ENCODE measurements at places on chromosomes 16 and 17. TPM values are rescaled to one million over a fixed set of nuclear protein-coding genes. Genes with fewer than 3 reads are reported as not detected.

Gene MFAP4
- not detected for total RNA-seq

Gene PIGS
- 59.7 TPM for total RNA-seq

Gene CWC25
- total RNA-seq: 69.5 TPM

DNA sequence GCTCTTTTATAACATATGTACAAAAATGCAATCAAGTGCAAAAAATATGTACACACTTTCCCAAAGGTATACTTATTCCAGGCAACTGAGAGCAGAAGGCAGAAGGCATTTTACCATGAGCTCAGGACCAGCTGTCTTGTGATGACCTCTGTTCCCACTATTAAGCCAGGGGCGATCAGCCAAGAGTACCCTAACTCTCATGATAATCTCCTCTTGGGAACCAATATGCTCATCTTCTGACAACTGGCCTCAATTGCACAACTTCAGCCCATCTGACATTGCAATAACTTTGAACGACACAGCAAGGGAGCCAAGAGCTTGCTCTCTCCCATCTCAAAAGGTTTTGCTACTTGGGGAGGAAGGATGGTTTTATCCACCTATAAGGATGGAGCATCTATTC is 471.9 kb downstream of the HS3ST3B1 start:
- no peak for DNase-seq

DNA sequence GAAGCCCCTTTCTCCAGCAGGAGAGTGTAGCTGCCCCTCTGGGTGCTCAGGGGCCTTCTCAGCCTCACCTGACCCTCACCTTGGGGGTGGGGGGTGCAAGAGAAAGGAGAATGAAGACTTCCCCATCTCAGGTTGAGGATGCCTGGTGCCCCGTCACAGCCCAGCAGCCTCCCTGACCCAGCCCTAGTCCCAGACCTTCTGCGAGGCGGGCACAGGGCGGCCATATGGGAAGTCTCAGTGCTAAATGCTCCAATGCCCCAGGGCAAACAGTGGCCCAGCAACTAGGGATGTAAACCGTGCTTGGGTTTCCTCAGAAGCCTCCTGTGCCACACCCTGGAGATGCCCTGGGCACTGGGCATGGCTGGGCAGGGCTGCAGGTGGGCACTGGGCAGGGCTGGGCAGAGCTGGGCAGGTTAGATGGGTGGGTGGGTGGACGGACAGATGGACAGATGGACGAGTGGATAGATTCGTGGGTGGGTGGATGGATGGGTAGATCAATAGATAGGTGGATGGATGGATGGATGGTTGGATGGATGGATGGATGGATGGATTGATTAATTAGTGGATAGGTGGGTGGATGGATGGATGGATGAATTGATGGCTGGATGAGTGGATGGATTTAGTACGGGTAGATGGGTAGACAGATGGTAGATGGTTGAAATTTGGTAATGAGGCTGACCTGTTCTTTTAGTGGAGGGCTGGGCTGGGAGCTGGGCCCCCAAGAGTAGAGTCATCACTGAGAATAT is 16.8 kb downstream of the TPSD1 start:
- no peak for DNase-seq

DNA sequence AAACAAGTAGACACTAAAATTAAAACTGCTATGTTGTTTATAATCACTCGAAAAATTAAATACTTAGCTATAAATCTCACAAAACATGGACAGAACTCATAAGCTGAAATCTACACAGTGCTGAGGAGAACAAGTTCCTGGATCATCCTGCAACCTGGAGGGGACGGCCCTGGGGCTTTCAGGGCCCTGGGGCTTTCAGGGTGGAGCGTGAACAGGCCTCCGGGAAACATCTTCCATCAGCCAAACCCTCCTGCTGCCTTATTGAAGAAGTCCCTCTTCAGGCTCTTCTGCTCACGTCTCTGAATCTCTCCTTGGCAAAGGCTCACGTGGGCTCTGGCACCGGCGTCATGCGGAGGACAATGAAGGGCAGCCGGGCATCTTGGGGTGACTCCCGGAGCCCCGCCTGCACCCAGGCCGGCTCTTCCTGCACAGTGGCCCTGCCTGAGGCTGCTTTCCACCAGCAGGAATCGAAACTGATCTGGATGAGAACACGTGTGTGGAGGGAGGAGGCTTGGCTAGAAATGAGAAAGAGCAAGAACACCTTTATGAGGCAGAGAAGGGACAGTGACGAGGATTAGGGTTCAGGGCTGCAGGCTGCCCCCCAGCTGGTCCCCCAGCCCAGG is 127.3 kb downstream of the CDRT15L2 start:
- no peak for DNase-seq

DNA sequence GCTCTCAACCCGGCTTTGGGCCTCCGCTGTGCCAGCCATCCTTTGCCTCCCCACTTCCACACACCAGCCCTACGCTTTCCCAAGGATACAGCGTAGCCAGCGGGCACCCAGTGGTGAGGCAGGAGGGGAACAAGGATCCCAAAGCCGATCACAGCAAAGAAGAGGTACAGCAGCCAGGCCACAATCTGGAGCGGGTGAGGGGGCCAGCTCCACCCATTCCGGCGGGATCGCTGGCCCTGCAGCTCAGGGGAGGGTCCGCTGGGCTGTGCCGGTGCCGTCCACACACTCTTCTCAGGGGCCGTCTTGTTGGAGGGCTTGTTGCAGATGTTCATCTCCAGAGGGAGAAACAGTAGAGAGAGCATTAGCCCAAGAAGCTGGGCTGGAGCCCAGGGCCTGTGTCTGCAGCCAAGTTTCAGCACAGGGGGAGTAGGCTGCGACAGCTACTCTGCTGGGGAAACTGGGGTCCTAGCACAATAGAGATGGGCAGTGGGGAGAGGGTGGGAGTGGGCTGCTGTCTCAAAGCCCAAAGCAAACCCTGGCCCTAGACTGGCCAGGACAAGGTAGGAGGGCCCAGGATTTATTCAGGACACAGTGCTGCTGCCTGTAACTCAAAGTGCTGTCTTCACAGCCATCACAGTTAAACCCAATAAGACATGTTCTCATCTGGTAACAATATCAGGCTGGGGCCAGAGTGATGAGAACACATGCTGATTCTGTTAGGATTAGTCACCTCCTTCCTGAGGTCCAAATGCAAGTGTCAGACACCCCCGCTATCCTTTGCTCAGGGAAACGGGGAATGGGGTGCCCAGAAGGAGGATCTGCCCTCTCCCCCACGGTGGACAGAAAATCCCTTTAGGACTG is 9.9 kb downstream of the ZDHHC1 start:
- DNase-seq: no peak

DNA sequence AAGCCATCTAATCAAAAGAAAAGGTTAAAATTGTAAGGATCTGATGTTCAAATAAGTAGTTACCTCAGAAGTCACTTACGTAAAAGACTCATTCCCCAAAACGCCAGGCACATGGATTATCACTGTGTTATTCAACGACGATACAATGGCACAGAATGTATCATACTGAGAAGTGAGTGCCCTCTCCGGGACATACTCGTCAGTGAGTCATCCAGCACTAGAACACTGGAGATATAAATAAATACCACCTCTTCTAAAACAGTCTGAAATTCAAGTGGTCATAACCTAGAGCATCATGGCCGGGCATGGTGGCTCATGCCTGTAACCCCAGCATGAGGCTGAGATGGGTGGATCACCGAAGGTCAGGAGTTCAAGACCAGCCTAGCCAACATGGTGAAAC is 24.9 kb downstream of the USP31 start:
- DNase-seq: no peak

- no peak for DNase-seq
Measured at GRCh38 chr16:64089697-64090096, 1032.2 kb downstream of the CDH11 start.

- DNase-seq: no peak
Measured at GRCh38 chr16:58160855-58161254, 31.7 kb upstream of the CFAP20 start.

DNA sequence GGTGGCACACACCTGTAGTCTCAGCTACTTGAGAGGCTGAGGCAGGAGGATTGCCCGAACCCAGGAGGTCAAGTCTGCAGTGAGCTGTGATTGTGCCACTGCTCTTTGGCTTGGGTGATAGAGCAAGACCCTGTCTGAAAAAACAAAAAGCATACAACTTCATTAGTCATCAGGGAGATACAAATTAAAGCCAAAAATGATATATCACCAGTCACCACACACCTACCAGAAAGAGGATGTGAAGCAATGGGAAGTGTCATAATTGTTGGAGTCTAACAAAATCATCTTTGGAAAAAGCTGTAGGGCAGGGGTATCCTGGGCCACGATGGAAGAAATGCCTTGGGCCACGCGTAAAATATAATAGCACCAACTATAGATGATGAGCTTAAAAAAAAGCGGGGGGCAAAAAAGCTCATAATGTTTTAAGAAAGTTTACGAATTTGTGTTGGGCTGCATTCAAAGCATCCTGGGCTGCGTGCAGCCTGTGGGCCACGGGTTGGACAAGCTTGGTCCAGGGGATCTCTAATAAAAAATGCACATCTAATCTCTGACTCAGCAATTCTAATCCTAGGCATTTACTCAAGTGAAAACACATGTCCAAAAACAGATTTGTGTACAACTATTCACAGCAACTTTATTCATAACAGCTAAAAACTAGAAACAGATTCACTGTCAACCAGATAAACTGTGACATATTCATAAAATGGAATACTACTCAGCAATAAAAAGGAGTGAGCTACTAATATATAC is 65.9 kb downstream of the HIC1 start:
- no peak for DNase-seq

DNA sequence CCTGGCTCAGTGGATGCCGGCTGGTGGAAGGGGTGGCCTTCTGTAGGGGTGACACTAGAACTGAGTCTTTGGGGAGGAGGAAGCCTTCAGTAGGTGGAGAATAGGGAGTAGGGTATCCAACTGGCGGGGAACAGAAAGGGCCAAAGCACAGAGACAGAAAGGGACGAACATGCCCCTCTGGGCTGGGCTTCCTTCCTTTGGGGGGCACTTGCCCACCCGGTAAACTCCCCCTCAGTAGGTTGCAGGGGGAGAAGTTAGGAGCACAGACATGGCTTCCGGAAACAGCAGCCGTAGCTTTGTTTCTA is 774 bp downstream of the ENGASE start:
- no peak for DNase-seq

All from CD4-positive, CD25-positive, alpha-beta regulatory T cell (primary cell).